ENCODE measurements at places on chromosomes 4 and X.

GRCh38 chrX:47160781-47161180, 15.8 kb downstream of the RBM10 start:
- no peak for DNase-seq

GRCh38 chr4:7194251-7195140, 2.2 kb downstream of the SORCS2 start:
- DNase-seq = peak; percentile 31

DNA sequence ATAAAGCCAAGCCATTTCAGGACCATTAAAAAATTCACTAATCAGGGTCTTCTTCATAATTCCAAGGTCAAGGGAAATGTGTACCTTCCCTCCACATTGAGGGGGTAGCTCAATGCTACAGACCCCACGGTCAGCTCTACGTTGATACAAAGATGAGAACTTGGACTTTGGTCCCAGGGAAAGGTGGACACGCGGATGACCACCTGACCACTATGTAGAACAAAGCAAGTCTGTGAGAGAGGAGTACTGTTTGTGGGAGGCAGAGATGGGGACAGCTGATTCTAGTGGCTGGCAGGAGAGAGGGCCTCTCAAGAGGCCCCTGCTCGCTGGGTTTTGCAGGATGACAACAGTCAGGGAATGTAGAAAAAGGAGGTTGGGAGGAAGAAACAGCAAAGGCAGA, 58.0 kb downstream of the SLC2A9 start:
- no peak for DNase-seq

- DNase-seq = peak; percentile 13
Measured at GRCh38 chr4:139682741-139683151, 17.1 kb downstream of the MGST2 start.

DNA sequence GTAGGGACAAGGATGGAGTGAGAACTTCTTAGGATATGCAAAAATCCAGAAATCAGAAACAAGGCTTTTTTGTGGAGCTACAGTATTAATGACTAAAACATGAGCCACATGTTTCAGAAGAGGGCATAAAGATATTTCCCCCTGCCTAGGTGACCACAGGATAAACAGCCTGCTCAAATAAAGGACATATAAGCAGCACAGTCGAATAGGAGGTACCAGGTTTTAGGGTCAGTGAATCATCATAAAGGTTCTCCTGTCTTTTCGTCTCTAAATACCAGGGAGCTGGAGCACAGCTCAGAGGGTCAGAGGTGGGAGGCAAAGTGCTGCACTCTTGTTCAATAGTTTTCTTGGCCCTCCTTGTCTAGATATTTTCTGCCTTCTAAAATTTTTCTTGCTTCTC, 211.9 kb upstream of the HS3ST1 start:
- DNase-seq = no peak

GRCh38 chr4:183599284-183599683, 59.7 kb downstream of the RWDD4 start:
- DNase-seq = no peak

DNA sequence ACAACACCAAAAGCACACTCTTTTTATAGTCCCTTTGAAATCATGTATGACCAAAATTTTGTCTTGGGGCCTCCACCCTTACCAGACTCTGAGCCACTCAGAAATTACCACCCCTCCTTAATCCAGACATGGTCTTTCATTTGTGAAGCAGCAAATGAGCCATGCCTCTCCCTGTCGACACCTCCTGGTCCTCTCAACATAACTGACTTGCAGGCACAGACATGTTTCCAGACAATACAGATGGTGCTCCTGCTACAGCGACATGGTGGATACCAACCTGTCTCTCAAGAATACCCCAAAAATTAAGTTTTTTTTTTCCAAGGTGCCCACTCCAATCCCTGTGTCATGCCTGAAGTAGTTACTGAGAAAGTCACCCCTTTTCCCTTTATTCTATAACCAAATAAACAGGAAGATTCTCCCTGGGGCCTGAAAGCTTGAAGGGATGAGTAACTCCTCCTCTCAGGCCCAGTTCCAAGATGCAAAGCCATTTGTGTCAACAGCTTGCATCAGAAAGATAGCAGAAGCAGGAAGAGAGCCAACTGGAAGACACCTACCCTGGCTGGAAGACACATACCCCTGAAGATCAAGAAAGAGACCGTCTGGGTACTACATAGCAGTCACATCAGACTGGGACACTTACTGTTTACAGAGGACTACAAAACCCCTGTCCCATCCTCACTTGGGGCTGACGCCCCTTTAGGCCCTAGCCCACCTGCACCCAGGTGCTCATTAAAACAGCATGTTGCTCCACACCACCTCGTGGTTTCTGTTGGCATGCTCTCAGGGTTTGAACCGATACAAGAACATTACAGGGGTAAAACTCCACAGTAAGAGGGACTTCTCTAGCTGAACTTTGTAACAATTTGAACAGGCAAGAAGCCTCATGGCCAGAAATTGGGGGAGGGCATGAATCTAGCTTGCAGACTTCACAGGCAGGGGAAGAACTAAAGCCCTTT, 5.5 kb upstream of the UGT2B17 start:
- no peak for DNase-seq

- DNase-seq = no peak
Measured at GRCh38 chr4:26402458-26402857, 81.6 kb downstream of the RBPJ start.
